ENCODE measurements at places on chromosomes 5 and 9.

DNA sequence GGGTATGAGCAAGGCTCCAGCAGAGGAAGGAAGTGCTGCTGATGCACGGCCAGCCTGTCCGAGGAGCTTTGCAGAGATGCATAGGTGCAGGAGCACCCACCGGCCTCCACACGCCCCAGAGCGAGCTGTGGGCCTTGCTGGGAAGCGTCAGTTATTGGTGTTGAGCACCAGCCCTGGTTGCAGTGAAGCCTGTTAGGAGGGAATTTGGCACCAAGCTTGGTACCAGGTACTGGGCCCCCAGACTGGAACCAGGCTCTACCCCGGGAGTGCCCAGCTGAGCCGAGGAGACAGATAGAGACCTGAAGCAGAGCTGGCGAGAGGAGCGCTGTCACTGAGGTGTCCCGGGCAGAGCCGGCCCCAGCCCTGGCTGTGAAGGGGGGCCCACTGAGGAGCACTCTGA, 5.2 kb downstream of the TCF7 start:
- no peak for DNase-seq

DNA sequence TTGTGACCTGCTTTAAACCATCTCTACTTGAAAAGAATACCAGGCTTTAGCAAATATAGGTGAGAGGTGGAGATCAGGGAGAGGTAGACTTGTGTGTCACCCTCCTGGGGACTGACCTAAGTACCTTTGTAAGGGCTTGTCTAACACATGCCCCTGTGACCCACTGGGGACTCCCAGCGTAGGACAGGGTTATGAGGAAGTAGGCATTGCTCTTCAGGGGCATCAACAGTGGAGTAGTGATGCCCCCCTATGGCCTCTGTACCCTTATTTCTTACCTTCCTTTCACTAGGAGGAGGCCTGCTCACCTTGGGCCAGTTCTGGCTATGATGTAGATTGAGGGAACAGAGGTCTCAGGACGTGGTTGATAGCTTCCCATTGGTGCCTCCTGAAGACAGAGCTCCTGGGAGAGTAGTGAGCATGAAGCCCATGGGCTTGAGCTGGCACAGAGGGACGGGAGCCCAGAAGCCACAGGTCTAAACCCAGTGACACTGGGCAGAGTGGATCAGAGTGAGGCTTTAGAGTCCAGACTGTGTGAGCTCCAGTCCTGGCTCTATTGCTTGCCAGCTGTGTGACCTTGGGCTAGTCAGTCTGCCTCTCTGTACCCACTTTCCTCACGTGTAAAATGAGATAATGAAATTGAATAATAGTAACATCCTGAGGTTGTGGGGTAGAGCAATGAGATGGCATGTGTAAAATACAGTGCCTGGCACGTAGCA, 191.7 kb downstream of the AOPEP start:
- DNase-seq, result no peak

GRCh38 chr5:112847306-112847705, 13.8 kb upstream of the SRP19 start:
- DNase-seq, result no peak

- no peak for DNase-seq
Observed at GRCh38 chr9:113446323-113446740, 17.2 kb upstream of the RGS3 start.

Measured in NCI-H226 (cell line).